ENCODE measurements at places on chromosomes 7 and 10.
A peak's percentile ranks its signal among the peaks of the same experiment; 100 is the strongest.

- peak; percentile 19 for DNase-seq
Measured at GRCh38 chr7:149310113-149310836, 48.3 kb downstream of the ZNF783 start.

- DNase-seq, result no peak
Measured at GRCh38 chr10:113020838-113021237, 70.8 kb downstream of the TCF7L2 start.

DNA sequence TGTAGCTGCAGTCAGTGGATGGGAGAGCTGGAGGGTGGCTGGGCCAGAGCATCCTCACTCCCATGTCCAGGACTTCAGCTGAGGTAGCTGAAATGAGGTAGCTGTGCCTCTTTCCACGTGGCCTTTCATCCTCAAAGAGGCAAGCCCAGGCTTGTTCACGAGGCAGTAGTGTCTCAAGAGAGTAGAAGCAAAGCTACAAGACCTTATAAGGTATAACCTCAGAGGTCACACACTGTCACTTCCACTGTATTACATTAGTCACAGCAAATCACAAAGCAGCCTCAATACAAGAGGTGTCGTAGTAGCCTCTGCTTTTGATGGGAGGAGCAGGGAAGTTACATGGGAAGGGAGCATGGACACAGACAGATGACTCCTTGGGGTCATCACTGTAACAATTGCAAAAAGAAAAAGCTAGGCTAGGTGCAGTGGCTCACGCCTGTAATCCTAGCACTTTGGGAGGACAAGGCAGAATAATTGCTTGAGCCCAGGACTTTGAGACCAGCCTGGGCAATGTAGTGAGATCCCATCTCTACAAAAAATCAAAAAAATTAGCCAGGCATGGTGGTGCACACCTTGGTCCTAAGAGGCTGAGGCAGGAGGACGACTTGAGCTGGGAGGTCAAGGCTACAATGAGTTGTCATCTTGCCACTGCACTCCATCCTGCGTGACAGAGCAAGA, 97.5 kb downstream of the SKIDA1 start:
- DNase-seq, result no peak

GRCh38 chr10:99375426-99375825, 46.3 kb downstream of the CNNM1 start:
- no peak for DNase-seq

DNA sequence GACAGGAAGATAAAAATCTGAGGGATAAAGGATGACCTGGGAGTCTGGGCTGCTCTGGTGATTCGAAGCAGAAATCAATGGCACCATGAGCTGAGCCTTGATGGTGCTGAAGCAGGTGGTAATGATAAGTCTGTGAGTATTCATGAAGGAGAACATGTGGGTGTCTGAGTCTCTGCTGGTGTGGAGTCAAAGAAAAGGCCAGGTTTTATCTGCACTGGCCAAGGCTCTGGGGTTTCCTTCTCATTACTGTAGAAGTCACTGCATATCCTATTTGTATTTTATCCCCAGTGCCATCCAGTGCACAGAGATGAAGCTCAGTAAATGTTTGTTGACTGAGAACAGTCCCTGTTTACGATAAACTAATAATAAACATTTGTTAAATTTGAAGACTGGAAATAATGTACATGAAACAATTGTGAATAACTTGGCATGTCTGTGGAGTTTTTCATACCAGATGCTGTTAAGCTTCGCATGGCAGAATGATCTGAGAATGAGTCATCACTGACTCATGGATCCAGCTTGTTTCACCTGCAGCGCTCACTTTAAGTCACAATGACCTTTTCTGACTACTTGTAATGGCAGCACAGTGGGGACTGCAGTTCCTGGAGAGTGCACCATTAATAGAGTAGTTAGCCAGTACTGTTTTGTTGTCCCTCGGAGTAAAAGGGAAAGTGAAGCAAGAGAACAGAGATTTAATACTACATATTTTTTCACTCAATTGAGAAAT, 538.5 kb downstream of the HTR7 start:
- DNase-seq, result no peak

DNA sequence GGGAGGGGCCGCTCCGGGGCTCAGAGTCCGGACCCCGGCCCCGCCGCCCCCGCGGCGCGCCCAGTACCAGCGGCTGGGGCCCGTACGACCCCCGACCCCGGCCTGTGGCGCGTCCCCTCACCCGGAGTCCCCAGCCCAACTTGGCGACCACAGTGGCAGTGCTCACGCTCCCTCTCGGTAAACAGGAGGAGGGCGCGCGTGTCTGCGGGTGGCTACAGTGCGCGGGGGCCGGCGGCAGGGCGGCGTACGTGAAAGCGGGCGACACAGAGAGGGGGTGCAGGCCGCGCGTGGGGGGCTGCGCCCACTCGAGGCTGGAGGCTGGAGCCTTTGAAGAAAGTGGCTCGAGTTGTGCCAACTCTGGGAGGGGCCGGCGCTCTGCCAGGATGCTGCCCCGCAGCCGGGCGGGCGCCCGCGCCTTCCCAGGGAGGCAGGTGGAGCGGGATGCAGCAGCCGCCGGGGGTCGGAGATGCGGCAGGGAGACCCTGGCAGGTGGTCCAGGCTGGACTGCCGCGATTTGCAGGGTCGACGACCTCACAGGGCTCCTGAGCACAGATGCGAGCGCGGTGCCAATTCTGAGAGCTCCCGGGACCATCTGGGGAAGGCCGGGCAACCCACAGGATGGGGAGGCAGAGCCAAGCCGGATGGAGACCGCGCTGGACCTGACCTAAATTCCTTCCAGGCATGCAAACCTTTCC, 655 bp downstream of the PTPRE start:
- DNase-seq, result no peak

DNA sequence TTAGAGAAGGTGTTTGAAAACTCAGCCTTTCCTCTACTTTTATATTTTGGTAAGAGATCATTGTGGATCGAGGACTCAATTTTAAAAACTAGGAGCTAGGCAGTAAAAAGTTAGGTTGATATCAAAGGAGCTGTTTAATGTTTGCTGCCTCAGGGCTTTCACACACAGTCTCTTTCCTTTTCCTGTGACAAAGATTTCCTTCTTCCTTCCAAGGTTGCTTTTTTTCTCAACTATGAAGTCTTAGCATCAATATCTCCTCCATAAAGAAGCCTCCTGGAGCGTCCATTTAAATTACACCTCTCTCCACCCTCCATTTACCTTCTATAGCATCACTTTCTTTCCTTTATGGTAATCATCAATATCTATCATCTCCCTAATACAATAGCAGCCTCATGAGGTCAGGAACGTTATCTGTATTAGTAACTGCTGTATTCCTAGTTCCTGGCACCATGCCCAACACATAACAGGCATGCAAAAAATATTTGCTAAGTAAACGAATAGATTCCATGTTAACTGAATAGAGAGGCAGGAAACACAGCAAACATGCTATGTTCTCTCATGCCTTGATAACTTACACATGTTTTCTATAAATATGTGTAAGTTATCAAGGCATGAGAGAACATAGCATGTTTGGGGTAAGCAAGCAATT, 48.5 kb downstream of the GNAT3 start:
- DNase-seq, result no peak

- no peak for DNase-seq
Measured at GRCh38 chr10:74987339-74988053, 124.0 kb upstream of the SAMD8 start.

- no peak for DNase-seq
Measured at GRCh38 chr7:44094883-44095592, 9.1 kb upstream of the AEBP1 start.

DNA sequence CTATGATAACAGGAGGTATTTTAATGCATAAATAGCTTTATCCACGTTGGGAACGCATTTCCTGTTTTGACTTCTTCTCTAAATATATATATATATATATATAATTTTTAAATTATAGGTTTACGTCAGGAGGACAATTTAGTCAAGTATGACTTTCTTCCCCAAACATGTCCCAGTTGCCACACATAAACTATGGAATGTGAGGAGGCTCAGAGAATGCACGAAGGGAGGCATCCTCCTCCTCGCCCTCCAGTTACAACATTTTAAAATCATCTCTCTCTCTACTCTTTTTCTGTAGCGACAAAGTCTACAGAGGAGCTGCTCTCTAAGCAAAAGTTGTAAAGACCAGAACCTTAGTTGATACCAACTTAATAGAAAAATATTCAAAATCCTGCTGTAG, 106.9 kb upstream of the LYZL1 start:
- no peak for DNase-seq

- DNase-seq, result no peak
Measured at GRCh38 chr10:77105761-77106221, 531.8 kb downstream of the KCNMA1 start.

GRCh38 chr10:108167766-108168165, 1003.3 kb upstream of the SORCS1 start:
- DNase-seq, result no peak

DNA sequence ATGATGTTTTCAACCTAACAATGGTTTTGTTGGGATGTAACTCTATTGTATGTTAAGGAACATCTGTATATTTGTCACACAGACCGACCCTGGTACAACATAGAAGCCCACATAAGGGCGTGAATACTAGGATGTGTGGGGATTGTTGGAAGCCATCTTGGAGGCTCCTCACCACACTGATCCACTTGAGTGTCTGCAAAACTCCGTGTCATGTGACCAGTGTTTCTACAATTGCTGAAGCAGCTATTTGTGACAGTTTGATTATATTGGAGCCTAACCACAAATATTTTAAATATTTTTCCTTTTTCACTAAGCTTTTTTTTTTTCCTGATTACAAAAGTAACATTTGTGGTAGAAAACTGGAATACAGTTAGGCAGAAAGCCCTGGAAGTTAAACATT, 27.9 kb downstream of the RALA start:
- DNase-seq, result no peak

GRCh38 chr10:98427011-98427515, 12.1 kb upstream of the PYROXD2 start:
- no peak for DNase-seq

DNA sequence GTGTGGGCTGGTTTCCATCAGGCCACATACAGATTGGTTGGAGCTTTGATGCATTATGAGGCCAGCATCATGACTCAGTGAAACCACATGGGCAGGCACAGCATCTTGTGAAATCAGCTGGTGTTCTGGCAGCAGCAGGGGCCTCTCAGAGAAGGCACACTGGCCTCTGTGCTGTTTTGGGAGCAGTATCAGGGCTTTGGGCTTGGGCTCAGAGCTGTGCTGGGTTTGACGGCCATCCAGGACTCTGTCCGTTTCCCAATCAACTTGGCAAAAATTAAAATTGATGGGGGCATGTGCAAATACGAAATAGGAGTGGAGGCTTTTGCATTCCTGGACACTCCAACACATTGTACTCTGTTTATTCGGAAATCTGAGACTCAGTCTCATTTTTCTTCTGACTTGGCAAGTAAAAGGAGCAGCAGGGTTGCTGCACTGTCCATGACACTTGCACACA, 190.9 kb downstream of the BMPER start:
- no peak for DNase-seq

- DNase-seq, result no peak
Measured at GRCh38 chr10:80474941-80475340, 20.8 kb downstream of the TSPAN14 start.

DNA sequence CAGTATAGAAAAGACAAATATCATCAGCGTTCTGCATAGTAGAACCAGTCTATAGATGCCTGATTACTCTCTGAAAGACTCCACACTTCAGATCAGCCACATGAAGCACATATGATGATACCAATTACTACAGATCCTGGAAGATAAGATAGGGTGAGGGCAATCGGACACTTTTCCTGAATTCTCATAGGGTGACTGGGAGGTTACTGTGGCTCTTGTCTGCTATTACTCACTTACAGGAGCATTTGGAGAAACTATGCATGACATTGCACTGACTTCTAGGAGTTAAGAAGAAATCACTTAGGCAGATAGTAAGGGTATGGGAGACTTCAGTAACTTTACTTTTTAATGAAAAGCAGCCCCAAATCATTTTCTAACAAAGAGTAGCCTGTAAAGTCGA, 1140.9 kb downstream of the XPNPEP1 start:
- DNase-seq, result no peak

DNA sequence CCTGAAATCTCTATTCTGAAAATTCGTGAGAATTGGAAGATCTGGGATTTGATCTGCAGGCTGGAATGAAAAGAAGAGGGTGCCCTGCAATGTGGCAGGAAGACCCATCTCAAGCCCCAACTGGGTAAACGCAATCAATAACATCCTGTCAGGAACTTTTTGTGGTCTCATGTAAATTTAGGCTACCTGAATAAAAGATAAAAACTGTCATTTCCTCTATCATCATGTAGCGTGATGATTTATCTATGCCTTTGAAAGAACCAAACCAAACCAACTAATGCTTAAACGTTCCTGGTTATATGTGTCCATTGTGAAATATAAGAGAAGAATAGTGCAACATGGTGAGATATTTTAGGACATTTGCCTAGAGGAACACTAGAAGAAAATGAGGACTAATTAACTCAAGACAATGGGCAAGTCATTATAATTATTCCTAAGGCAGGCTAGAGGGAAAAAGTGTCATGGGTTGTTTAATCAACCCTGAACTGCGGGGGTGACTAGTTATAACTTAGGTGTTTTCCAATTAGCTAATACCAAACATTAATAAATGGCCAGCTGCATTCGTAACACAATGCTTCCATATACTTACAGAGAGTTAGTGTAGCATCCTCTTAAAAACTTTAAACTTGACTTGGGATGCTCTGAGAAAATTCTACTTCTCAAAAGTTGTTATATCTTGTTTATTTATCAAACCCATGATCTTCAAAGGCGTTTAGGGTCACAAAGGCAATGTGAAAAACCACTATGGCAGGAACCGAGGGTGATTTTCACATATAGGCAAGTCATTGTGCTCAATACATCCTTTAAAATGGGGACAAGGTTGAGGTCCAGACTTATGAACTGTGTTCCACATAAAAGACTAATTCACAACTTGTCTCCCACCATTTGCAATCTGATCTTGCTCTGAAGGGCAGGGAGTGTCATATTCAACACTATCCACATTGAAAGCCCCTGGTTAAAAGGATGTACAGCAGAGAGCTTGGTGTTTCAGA, 48.6 kb upstream of the ADO start:
- no peak for DNase-seq

DNA sequence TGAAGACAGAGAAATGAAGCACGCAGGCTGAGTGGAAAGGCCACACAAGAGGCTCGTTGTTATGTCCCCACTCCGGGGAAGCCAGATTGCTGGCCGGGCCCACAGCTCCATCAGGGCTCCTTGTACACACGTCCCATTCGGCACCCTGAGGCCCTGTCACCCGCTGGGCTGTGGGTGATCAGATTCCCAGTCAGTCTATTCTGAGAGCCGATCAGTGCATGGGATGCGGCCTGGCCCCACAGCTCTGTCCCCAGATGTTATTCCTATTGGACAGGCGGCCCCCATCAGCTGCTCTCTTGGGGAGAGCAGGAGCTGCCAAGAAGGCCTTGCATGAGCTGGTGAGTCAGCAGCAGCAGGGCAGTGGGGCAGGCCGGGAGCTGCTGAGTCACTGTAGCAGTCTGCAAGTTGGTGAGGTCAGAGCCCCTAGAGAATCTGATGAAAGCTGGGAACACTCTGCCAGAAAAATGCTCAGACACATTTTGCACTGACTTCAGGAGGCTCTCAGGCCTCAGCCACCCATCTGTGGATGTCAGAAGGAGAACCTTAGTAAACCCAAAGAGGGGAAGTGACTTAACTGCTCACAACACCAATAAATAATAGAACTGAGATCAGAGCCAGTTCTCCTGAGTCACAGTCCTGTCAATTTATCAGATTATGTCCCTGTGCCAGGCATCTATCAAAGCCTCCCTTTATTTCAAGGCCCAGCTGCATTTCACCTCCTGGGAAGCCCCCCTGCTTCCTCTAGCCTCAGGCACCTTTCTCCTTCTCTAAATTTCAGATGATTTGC, 9.4 kb upstream of the PSAP start:
- no peak for DNase-seq

- no peak for DNase-seq
Measured at GRCh38 chr7:150992833-150993302, 2.1 kb downstream of the NOS3 start.

GRCh38 chr7:79185605-79186004, 267.9 kb downstream of the MAGI2 start:
- DNase-seq, result no peak

- no peak for DNase-seq
Measured at GRCh38 chr7:105907129-105907846, 30.9 kb upstream of the ATXN7L1 start.

All from GM12864 (cell line).